ENCODE measurements at places on chromosomes 3 and 15. TPM values are rescaled to one million over a fixed set of nuclear protein-coding genes. Genes with fewer than 3 reads are reported as not detected.

- no peak for DNase-seq
- H3K4me3 ChIP-seq: no peak overlapping the region
- no peaks in the 10 kb centered on the region for H3K4me1 ChIP-seq
- H3K36me3 ChIP-seq: no peaks in the 10 kb centered on the region
- H3K27me3 ChIP-seq: peaks cover 2% of the 10 kb centered on the region
Measured at GRCh38 chr3:179967622-179968021, 69.1 kb downstream of the PEX5L start.

Gene PLA2G4E
- total RNA-seq: not detected

GRCh38 chr15:99452728-99453636 is 112.8 kb upstream of the MEF2A start:
- no peaks in the 10 kb centered on the region for H3K36me3 ChIP-seq
- H3K4me1 ChIP-seq: peaks cover 36% of the 10 kb centered on the region
- no peak overlapping the region for H3K27ac ChIP-seq
- no peaks in the 10 kb centered on the region for H3K27me3 ChIP-seq
- no peak overlapping the region for H3K4me3 ChIP-seq
- no peak for DNase-seq

DNA sequence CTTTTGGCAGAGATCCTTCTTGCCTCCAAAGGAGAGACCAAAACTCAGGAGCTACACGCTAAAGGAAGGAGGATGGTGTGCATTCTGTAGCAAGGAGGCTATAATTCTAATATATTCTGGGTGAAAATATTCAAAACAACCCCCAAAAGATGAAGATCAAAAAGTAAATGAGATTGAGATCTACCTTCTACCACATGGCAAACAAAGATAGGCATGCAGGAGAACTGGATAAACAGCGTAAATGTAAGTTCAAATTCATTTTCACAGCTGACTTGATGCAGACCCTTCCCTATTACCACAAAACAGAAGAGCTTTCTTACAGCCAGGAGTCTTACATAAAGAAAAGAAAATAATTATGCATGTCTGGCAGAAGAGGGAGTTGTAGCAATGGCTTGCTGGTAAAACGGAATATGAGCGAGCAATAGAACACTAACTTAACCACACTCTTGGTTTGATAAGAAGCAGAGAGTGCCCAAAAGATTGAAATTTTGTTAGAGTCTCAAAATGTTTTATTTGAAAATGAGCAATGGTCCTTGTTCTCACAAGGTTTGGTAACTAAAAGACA is 272.7 kb downstream of the MECOM start:
- no peaks in the 10 kb centered on the region for H3K36me3 ChIP-seq
- no peak overlapping the region for H3K4me3 ChIP-seq
- H3K4me1 ChIP-seq: no peaks in the 10 kb centered on the region
- no peak overlapping the region for H3K27ac ChIP-seq
- DNase-seq: no peak

Gene STARD5
- total RNA-seq: 11.7 TPM

Gene FBXL22
- 0.43 TPM for total RNA-seq

GRCh38 chr3:169790687-169791429 is 17.7 kb downstream of the MYNN start:
- no peak overlapping the region for H3K27ac ChIP-seq
- peaks cover 29% of the 10 kb centered on the region for H3K36me3 ChIP-seq
- H3K4me1 ChIP-seq: no peaks in the 10 kb centered on the region
- H3K4me3 ChIP-seq: no peak overlapping the region
- no peaks in the 10 kb centered on the region for H3K27me3 ChIP-seq
- DNase-seq: no peak

- no peak overlapping the region for H3K27ac ChIP-seq
- H3K27me3 ChIP-seq: no peaks in the 10 kb centered on the region
- H3K36me3 ChIP-seq: no peaks in the 10 kb centered on the region
- H3K4me1 ChIP-seq: no peaks in the 10 kb centered on the region
- DNase-seq: no peak
Measured at GRCh38 chr15:99123713-99124451, 19.0 kb downstream of the SYNM start.

DNA sequence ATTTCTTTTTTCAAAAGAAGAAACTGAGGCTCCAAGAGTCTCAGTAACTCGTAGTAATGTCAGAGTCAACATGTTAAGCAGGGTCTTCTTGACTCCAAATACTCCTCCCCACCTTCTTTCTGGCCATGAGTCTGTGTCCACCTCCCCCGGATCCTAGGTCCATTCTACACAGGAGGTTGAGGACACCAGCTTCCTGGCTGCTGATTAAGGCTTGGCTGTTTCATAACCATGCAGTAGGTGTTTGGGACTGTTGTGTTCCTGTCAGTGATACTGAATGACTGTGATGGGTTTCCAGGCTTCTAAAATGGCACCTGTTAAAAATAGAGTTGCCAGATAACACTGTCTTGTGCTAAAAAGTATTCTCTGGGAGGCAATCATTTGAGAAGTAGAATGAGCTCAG is 130.8 kb upstream of the IL12A start:
- no peak overlapping the region for H3K4me3 ChIP-seq
- no peak overlapping the region for H3K27ac ChIP-seq
- DNase-seq: no peak
- H3K4me1 ChIP-seq: peaks cover 2% of the 10 kb centered on the region

- DNase-seq: no peak
- H3K4me1 ChIP-seq: no peaks in the 10 kb centered on the region
- H3K4me3 ChIP-seq: no peak overlapping the region
- H3K27ac ChIP-seq: no peak overlapping the region
Measured at GRCh38 chr3:30567139-30567753, 39.2 kb upstream of the TGFBR2 start.

Gene CTXN2
- total RNA-seq: not detected

- H3K4me1 ChIP-seq: peaks cover 24% of the 10 kb centered on the region
- peak; percentile 59 for DNase-seq
- H3K36me3 ChIP-seq: peaks cover 48% of the 10 kb centered on the region
Measured at GRCh38 chr15:85730001-85730820, 64.5 kb downstream of the KLHL25 start.

GRCh38 chr3:78794431-78794830 is 973.4 kb downstream of the ROBO1 start:
- H3K4me3 ChIP-seq: no peak overlapping the region
- H3K4me1 ChIP-seq: no peaks in the 10 kb centered on the region
- DNase-seq: no peak
- H3K27ac ChIP-seq: no peak overlapping the region
- H3K27me3 ChIP-seq: no peaks in the 10 kb centered on the region

DNA sequence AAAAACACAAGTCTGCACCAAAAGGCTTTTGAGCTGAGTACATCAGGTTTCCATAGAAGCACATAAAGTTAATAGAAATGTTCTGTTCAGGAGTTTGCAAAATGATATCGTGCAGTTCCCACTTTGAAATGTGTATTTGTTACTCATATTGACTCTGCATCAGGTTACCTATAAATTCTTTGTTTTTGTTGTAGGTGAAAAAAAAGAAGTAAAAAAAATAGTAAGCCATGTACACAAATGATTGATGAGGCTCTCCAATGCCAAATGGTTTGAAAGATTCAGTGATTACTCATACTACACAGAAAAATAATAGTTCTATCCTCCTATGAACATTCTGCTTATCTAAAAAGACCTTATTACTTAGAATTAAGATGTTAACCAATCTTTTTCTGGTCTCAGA is 287.3 kb upstream of the MME start:
- no peaks in the 10 kb centered on the region for H3K36me3 ChIP-seq
- no peak overlapping the region for H3K27ac ChIP-seq
- no peak overlapping the region for H3K4me3 ChIP-seq

DNA sequence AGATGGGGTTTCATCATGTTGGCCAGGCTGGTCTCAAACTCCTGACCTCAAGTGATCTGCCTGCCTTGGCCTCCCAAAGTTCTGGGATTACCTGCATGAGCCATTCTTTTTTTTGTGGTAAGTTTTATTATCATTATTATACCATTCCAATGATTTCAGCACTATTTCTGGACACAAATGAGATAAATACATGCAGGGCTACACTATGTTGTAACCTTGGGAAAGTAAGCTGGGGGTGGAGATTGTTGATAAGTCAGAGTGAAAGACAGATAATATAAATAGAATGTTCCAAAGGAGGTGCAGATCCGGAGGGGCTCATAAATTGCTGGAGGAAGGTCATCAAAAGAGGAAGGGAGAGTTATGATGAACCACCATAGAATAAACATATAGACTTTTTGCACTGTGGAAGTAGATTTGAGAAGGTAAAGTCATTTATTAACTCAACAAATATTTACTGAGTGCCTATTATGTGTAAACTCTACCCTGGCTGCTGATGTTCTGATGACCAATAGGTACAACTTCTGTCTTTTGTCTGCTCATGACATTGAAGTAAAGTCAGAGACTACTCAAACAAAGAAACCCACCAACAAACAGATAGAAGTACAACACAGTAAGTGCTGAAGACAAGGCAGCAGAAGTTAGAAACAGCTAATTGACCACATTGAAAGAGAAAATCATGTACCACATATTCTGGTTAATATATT is 478.9 kb upstream of the GOLIM4 start:
- no peak overlapping the region for H3K4me3 ChIP-seq
- no peaks in the 10 kb centered on the region for H3K4me1 ChIP-seq
- DNase-seq: no peak

DNA sequence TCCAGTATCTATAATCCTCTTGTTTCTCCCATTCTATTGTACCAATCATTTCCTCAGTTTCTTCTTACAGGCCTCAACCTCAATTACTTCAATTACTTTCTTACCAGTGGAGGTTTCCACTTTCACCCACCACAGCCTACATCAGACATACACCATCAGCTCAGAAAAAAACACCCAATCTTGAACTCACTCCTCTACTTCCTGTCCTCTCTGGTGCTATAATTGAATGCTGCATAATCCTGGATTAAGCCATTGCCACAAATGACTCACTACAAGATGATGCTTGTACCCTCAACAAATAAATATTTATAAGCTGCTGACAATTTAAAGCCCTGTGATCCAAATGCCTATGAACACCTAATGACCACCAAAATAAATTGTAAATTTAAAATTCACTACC is 18.5 kb downstream of the RYK start:
- H3K27me3 ChIP-seq: no peaks in the 10 kb centered on the region
- H3K27ac ChIP-seq: peak overlapping the region; percentile 11
- no peak overlapping the region for H3K4me3 ChIP-seq
- peak; percentile 26 for DNase-seq
- H3K36me3 ChIP-seq: peaks cover 2% of the 10 kb centered on the region
- H3K4me1 ChIP-seq: peaks cover 77% of the 10 kb centered on the region

- H3K27me3 ChIP-seq: no peaks in the 10 kb centered on the region
- H3K27ac ChIP-seq: no peak overlapping the region
- H3K4me1 ChIP-seq: peaks cover 2% of the 10 kb centered on the region
Measured at GRCh38 chr3:179672918-179673317, 20.1 kb downstream of the USP13 start.

DNA sequence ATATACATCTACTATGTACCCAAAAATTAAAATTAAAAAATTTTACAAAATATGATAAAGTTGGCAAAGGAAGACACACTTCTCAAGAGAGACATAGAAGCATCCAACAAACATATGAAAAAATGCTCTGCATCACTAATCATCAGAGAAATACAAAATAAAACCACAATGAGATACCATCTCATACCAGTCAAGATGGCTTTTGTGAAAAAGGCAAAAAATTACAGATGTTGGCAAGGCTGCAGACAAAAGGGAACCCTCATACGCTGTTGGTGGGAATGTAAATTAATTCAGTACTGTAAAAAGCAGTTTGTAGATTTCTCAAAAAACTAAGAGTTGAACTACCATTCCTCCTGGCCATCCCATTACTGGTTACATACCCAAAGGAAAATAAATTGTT is 581.7 kb upstream of the CCDC54 start:
- H3K36me3 ChIP-seq: no peaks in the 10 kb centered on the region
- H3K4me3 ChIP-seq: no peak overlapping the region
- no peak for DNase-seq
